ENCODE measurements at places on chromosomes 12 and 14. TPM values are rescaled to one million over a fixed set of nuclear protein-coding genes. Genes with fewer than 3 reads are reported as not detected.

- DNase-seq = no peak
Observed at GRCh38 chr12:23472329-23472971, 477.0 kb downstream of the SOX5 start.

- no peak for DNase-seq
Observed at GRCh38 chr12:112188130-112188830, 62.9 kb downstream of the TRAFD1 start.

The ETV6 gene
- polyA plus RNA-seq = 13.1 TPM

The GOLGA3 gene
- polyA plus RNA-seq = 36.7 TPM

Measured in renal pelvis (tissue), 12 donors.